Foreskin keratinocyte (primary cell): ENCODE measurements at places on chromosomes 7 and 10.

DNA sequence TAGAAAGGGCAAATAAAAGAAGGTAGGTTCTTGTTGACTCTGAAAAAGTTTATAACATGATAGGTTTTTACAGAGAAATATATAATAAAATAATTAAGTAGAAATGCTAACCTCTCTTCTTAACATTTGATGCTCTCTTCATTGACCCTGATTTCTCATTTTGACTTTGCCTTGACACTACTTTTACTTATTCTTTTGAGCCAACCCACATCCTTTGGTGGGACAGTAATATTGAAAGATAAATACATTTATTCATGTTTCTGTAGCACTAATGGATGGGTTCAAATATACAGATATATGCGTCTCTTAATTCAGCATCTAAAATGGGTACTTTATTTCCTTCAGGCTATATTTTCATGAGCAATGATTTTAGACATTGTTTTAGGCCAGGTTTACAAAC, 34.4 kb downstream of the DDC start:
- no peak for DNase-seq

DNA sequence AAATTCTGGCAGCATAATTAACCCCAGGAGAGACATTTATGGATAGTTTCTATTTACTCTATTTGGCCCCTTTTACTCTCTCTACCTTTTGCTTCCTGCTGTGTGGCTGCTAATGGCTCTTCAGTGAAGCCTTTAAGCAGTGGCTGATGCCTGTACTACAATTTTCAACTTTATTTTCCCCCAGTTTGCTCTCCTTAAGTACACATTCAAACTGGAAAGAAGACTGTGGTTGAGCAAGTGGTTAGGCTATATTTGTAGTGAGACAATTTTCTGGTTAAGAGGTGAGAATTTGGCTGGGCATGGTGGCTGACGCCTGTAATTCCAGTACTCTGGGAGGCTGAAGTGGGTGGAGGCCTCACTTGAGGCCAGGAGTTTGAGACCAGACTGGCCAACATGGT, 8.5 kb upstream of the RSBN1L start:
- no peak for DNase-seq

- DNase-seq, result no peak
Measured at GRCh38 chr10:25843551-25844170, 90.4 kb upstream of the MYO3A start.

- DNase-seq, result peak; percentile 82
Measured at GRCh38 chr7:3922175-3922635, 621.2 kb downstream of the SDK1 start.

GRCh38 chr10:98632456-98633150, 185.9 kb upstream of the HPS1 start:
- DNase-seq, result no peak

GRCh38 chr10:1378473-1378872, 322.3 kb downstream of the WDR37 start:
- DNase-seq, result no peak

DNA sequence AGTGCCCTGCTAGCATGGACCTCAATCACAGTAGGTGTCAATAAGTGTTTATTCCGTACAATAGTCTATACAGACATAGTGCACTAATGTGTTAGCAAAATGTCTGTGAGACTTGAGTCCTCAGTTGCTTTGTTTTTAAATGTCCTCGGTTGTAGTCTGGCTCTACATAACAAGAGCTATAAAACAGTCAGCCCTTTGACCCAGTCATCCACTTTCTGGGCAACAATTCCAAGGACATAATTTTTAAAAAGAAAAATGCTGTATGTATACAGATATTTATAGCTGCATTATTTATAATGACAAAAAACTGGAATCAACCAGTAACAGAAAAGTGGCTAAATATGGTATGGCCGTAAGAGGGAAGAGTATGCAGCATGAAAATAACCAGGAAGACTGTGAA, 2.8 kb upstream of the PDLIM1 start:
- DNase-seq, result no peak
